Suprapubic skin (tissue), 4 donors: ENCODE measurements at places on chromosomes 1 and 21.
A peak's percentile ranks its signal among the peaks of the same experiment; 100 is the strongest.

GRCh38 chr21:19475525-19475924, 1071.9 kb upstream of the TMPRSS15 start:
- no peak for DNase-seq

- DNase-seq = peak; percentile 15
These were observed 350.5 kb upstream of the VAMP3 start for GRCh38 chr1:7420470-7421100.

DNA sequence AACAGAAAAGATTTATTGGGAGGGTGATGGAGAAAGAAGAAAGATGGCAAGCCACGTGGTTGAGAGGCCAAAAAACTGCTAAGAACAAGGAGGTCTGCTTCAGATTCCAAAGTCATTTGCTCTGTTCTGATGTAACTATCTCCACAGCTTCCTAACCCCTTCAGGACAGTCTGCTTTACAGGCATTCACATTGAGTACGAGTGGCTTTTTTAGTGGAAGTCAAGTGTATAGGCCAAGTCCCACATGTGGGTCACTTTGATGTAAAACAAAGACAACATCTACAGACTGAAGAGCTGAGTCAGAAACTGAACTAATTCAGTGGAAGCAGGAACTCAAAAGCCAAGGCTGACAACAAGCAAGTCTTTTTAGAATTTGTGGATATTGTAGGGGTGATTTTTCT, 128.7 kb upstream of the F3 start:
- DNase-seq = no peak

- DNase-seq = no peak
These were observed 267.9 kb downstream of the PLA2G4A start for GRCh38 chr1:187096689-187097088.

GRCh38 chr1:228222548-228222947, 14.7 kb downstream of the OBSCN start:
- DNase-seq = no peak

- no peak for DNase-seq
These were observed 47.3 kb upstream of the LYPLAL1 start for GRCh38 chr1:219126377-219126776.

DNA sequence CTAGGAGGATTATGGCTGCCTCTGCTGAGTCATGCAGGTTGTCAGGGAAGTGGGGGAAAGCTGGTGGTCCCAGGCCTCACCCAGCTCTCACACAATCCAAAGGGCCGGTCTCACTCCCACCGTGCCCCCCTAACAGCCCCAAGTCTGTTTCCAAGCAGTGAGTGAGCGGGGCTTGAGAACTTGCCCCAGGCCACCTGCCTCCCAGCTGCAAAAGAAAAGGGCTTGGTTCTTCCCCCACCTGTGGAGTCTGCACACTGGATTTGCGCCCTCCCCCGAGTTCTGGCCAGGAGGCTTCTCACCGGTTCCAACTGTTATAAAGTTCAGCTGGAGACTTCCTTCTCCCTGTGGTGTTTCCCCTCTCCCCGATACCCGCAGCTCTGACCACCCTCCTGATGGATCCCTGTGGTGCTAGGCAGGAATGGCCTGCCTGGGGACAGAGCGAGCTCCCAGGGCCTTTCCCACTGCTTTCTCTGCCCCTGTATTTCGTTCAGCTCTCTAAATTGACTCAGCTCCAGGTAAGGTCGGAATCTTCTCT, 222.3 kb downstream of the BARHL2 start:
- DNase-seq = no peak

- DNase-seq = no peak
These were observed 126.7 kb downstream of the CAMTA1 start for GRCh38 chr1:6911974-6912373.

GRCh38 chr1:111191496-111191895, 8.9 kb downstream of the DENND2D start:
- no peak for DNase-seq

DNA sequence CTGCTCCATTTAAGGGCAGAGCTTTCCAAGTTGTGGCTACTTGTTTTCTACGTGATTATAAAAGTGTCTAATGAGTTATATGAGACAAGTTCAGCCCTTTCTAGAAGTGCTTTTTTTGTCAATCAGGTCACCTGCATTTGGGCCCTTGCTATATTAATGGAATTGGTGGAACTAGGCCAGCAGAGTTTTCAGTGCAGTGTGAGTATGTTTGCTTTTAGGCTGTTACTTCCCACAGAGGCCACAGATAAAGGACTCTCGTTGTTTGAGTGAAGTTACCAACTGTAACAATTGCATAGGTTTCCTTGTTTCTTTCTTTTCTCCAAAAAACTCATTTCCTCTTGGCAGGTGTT, 10.9 kb downstream of the SMAP2 start:
- no peak for DNase-seq

- DNase-seq = no peak
These were observed 129.8 kb downstream of the IGSF21 start for GRCh38 chr1:18237371-18237770.

DNA sequence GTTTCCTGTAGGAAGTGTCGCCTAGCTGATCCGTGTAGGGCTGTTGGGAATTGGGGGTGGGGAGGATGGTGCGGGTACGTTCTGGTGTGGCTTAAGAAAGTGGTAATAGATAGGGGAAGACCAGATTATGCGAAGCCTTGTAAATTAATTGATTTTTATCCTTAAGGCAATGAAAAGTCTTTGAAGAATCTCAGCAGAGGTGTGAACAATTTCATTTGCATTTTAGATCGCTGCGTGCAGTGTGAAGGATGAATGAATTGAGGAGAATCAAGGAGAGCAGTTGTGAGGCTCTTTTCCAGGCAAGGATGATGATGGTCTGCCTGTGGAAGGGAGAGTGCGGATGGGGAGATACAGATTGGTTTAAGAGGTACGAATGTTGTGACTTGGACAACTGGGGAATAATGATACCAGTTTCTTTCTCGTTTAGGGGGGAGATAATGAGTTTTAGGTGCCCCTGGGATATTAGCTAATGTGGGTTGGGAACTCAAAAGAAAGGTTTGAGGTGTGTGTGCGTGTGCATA, 813 bp upstream of the DEDD start:
- DNase-seq = no peak

GRCh38 chr1:46798810-46799209, at the start of gene CYP4B1:
Gene CYP4B1 (plus strand): TSS chr1:46799046. CDS start chr1:46799082, 36 bp downstream.
- peak; percentile 86 for DNase-seq

DNA sequence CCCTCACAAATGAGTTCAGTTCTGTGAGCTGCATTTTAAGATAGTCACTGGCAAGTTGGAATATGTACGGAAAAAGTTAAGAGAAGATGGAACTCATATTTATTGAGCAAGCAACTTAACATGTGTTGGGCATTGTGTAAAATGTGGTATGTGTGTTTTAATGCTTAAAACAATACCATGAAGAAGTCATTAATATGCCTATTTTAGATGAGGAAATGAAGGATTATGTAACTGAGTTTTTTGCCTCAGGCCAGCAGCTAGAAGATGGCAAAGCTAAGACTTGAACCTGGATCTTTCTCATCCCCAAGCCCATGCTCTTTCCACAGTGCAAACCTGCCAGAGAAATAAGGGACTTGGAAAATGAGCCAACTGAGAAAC, 48.9 kb downstream of the SPATA46 start:
- DNase-seq = no peak

DNA sequence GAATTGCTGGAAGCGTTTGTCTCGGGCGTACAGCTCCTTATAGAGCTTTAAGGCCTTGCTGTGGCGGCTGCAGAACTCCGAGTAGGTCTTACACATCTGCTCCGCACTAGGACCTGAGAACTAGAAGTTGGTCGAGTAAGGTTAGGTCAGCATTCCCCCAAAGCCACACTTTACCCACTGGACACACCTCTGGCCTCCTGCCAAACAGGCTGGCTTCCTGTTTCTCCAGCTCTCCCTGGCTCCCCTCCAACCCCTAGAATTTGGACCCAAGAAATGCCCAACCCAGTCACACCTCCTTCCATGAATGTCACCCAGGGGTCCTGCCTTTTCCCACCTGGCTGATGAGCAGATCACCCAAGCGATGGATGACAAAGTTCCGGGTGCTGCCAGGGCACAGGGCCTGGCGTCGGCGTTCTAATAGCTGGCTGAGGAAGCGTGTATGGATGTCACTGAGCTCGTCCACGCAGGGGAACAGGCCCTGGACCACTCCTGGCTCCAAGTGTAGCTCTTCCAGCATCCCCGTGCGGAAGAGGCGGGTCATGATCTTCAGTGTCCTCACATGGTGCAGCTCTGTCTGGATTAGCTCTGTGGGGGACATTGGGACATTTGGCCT, 15.6 kb downstream of the ARHGEF2 start:
- DNase-seq = no peak

DNA sequence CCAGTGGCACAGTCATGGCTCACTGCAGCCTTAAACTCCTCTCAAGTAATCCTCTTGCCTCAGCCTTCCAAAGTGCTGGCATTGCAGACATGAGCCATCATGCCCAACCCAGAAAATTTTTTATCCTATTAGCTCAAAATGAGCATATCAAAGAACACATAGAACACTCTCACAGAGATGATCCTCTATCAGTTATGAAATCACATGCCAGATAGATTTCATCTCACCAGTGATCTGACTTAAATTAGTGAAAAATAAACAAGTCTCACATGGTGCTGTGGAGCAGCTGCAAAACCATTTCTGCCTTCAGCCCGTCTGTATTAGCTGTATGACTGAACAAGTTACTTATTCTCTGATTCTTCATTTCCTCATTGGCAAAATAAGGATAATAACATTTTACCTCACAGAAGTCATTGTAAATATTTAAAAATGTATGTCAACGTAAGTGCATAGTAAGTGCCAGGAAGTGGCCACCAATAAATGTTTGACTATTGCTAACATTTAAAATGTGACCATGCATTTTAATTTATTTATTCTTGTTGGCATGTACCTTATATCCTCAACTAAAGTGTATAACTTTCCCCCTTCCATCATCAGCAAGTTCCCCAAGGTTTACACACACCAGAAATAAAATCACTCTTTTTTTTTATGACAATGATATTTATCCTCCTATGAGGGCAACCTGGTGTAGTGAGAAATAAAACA, 29.0 kb upstream of the SLC19A2 start:
- DNase-seq = no peak

GRCh38 chr1:33407352-33408092, 23.4 kb downstream of the PHC2 start:
- no peak for DNase-seq

GRCh38 chr1:232430467-232430866, 199.5 kb downstream of the SIPA1L2 start:
- DNase-seq = no peak

- DNase-seq = no peak
These were observed 230.7 kb downstream of the DENND1B start for GRCh38 chr1:197544553-197544952.

GRCh38 chr1:201493757-201494617, 12.9 kb downstream of the CSRP1 start:
- DNase-seq = no peak

GRCh38 chr1:35506960-35507912, 50.0 kb downstream of the KIAA0319L start:
- no peak for DNase-seq

- DNase-seq = no peak
These were observed 3.5 kb downstream of the TNFRSF1B start for GRCh38 chr1:12170263-12170671.

GRCh38 chr1:39672551-39672947, 642 bp upstream of the NT5C1A start:
- DNase-seq = no peak

- DNase-seq = peak; percentile 75
These were observed 13.2 kb downstream of the QSOX1 start for GRCh38 chr1:180167721-180168467.
